Epithelial cell of umbilical artery (primary cell): ENCODE measurements at places on chromosomes 16 and 17. TPM values are rescaled to one million over a fixed set of nuclear protein-coding genes. Genes with fewer than 3 reads are reported as not detected.

RAB37 gene
- under 0.01 and 0.46 TPM in 2 replicates for total RNA-seq

PLD6 gene
- total RNA-seq, result 2.3 and 2.9 TPM in 2 replicates

SPHK1 gene
- 30.5 and 148 TPM in 2 replicates for total RNA-seq

TP53TG3C gene
- total RNA-seq, result 0.32 TPM in 1 of 2 replicates, not detected in the other
